Natural killer cell (primary cell): ENCODE measurements at places on chromosomes 12 and 14.

DNA sequence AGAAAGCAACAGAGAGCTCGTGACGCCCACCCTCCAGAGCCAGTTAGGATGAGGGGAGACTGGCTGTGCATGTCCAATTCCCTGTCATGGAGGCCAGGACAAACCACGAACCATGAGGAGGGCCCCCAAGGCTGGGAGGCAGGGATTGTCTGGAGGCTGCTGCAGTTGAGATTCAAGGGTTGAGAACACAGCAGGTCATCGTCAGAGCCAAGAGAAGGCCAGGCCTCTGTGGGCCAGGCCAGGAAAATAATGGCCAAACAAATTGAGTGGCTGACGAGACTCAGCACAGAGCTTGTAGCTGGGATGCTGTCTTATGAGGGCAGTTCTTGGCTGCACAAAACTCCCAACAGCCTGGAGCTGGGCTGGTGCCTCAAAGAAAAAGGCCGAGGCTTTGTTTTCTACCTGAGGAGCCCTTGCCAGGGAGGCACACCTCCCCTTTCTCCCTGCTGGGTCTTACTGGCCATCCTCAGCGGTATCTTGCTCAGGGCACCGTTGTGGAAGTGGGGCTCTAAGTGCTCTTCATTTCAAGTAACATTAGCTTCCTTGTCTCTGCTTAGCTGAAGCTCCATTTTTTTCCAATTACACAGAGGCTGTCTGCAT is 665.9 kb downstream of the BCL11B start:
- DNase-seq: no peak

GRCh38 chr12:77204083-77204482 is 138.7 kb upstream of the E2F7 start:
- no peak for DNase-seq

GRCh38 chr14:89681086-89682018 is 264.3 kb upstream of the FOXN3 start:
- peak; percentile 65 for DNase-seq

- DNase-seq: no peak
Measured at GRCh38 chr12:24379861-24380521, 430.5 kb upstream of the SOX5 start.

DNA sequence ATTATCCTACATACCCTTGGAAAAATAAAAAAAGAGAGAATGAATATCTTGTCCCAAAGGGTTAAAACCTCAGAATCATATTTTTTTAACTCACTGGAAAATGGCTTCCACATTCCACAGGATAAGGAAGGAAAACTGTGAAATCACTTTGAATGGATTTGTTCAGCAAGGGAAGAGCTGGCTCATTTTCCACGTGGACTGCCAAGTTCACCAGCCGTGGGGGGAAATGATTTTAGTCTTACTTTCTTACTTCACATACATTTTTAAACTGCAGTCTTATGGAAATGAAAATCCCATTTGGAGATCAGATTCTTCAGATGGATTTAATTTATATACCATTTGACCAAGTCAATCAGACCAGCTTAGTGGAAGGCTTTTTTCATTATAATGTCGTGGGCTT is 29.9 kb upstream of the AEBP2 start:
- DNase-seq: no peak

DNA sequence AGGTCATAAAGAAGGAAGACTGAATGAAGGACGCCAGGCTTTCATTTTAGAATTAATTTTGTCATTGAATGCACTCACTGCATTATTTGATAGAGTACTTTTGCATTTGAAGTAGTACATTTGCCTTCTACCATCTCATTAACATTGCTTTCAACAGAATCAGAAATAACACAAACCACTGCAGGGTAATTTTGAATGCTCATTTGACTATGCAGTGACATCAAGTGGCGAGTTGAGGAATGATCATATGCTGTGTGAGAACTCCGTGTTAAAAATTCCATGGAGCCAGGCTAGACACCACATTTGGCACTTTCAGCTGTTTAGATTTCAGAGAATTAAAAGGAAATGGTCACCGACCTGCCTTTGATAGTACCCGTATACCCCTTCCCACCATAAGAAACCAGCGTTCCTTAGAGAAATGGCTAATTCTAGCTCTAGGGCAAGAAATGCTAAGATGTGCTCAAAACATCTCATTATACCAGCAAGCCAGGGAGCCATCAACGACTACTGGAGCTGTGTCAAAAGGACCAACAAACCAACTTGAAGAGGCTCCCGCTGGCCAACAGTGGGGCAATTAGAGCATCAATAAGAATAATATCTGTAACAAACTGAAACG is 16.5 kb downstream of the HEBP1 start:
- DNase-seq: no peak

DNA sequence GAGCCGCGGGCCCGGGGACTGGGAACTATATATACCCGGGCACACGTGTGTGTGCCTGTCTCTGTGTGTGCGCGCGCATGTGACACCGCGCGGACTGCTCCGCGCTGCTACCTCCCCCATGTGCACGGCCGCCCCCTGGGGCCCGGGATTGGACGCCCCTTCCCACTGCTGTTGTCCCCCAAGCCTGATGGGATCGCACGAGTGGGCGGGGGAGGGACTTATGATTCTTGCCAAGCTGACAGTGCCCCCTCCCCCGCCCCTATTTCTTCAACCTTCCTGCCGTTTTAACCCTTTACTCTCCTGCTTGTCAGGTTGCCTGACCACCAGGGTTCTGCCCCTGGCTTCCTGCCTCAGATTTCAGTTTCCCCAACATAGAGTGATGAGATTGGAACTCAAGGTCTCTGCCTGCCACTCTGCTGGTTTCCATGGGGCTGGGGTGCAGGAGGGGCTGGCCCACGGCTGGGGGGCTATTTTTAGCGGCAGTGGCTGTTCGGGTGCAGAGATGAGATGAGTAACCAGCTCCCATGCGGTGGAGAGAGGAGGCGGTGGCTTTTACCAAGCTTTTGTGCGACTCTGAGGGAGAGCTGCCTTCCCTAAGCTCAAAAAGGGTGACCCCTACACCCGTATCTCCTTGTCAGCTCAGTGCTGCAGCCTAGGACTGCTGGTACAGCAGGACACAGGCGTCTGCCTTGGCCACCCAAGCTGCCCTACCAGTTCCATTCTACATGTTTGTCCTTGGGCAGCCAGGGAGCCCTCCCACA is at the start of gene DDN:
Gene DDN, minus strand, starts transcription at position 5 of the 761 bp plus-strand sequence. CDS start 88 bp downstream, outside the sequence.
- DNase-seq: peak; percentile 37

GRCh38 chr14:32021341-32021740 is 55.8 kb upstream of the ARHGAP5 start:
- DNase-seq: no peak

DNA sequence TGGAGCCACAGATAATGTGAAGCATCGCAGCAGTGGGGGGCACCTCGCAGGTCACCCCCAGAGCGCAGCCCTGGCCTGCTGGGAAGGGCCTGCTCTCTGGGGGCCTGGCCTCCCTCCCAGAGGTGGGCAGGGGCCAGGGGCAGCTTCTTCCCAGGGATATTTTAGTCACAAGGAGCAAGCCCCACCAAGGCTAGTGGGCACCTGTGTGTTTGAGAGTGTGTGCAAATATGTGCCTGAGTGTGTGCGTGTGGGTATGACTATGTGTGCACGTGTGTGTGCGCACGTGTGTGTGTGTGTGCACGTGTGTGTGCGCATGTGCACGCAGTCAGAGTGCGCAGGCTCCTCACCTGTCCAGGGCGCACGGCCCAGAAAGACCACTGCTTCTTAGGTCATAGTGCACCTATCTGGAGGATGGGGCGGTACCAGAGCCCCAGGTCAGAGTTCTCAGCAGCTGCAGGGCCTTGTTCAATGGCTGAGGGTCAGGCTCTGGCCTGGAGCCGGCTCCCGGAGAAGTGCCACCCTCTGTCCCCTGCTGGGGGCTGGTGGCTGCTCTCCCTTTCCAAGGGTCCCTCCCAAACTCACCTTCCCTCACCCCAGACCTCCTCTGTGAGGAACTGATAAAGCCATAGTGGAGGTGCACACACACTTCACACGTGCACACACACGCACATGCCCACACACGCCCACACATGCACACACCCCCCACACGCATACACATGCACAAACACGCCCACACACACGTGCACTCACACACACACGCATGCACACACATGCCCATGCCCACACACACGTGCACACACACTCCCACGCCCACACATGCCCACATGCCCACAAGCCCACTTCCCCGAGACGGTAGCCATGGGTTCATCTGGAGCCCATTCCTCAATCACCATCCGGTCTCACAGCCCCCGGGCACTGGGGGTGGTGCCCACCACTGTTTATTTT is 128.5 kb downstream of the KIF26A start:
- DNase-seq: no peak

DNA sequence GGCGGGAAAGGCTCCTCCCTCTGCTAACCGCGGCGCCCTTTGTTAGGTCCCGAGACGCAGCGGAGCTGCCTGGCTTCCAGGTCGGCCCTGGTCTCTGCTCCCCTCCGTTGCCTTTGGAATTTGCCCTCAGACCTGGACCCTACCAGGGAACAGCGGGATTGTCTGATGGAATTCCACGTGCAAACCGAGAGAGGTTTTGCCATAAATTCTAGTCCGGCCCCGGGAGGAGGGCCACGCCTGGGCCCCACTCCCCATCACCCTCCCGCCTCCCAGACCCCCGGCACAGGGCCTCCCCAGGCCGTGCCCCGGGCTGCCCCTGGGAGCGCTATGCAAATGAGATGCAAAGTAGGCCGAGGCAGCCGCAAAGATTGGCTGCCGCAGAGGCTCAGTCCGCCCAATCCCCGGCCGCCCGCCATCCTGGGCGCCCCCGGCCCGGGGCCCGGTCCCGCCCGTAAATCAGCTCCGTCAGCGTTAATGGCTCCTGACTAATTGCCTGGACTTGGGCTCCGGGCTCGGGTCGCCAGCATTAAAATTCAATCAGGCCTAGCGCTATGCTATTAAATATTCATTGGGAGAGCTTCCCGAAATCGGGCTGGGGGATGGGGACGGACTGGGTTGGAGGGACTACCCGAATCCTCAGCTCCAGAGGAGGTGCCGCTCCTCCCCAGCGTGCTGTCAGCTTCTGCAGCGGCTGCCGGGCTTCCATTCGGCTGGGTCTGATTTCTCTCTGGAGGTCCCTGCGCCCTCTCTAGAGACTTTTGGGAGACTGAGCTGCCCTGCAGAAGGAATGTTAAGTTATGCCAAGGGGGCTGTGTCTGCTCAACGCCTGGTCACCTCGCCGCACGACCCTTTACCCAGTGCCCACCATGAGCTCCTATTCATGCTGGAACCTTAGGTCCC is 15.7 kb upstream of the FIGNL2 start:
- DNase-seq: peak; percentile 28

DNA sequence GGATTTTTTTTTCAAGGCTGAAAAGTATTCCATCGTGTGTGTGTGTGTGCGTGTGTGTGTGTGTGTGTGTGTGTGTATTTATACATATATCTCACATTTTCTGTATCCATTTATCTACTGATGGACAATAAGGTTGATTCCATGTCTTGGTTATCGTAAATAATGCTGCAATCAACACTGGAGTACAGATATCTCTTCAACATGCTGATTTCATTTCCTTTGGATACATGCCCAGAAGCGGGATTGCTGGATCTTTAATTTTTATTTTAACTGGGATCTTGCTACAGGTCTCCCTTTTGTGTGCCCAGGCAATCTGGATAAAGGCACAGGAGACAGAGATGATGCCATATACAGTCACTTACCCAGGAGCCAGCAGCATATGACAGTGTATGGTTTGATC is 338.1 kb downstream of the SOX5 start:
- DNase-seq: no peak

GRCh38 chr12:104299842-104300481 is 3.6 kb upstream of the EID3 start:
- no peak for DNase-seq

DNA sequence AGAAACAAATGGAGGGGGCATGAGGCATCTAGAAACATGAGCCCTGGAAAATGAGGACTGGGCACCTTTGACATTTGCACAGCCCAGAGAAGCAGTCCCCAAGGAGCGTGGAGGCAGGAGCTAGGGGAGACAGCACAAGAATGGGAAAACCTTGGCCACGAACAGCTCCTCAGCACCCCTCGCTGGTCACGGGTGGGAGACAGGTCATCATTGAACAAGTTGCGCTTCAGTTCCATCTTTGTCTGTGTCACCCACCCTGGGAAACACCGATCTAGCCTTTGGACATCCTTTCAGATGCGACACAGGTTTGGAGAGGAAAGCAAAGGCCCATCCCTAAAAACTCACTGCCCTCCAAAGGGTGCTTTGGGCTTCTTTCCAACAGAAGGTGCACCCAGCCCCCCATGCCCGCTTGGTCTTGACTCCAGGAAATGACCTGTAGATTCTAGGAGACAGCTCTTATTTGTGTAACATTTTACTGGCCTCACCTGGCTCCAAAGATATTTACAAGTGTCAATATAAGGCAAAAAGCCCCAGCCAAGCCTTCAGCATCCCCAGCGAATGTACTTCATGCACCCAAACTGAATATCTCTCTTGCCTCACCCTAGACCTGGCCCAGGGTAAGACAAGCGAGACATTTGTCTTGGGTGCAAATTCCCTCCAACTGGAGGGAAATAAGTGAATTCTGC is 28.8 kb upstream of the CLMN start:
- no peak for DNase-seq

- DNase-seq: no peak
Measured at GRCh38 chr12:15001733-15002382, 29.0 kb downstream of the PDE6H start.

DNA sequence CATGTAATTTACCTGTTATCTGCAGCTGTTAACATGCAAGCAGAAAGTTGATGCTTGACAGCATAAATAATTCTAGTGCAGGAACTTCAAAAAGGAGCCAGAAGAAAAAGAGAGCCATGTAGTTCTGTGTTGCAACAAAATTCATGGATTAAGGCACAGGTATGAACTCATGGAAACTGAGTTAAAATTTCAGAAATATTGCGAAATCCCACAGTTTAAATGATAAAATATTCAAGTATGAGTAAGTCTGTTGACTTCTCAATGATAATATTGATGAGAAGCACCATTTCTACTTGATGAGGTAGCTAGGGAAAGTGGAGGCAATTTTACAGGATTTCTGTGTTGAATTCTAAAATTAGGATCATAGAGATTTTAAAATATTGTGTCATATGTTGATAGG is 290.9 kb downstream of the TMEM117 start:
- no peak for DNase-seq
